ENCODE measurements at places on chromosomes 3 and 15.

DNA sequence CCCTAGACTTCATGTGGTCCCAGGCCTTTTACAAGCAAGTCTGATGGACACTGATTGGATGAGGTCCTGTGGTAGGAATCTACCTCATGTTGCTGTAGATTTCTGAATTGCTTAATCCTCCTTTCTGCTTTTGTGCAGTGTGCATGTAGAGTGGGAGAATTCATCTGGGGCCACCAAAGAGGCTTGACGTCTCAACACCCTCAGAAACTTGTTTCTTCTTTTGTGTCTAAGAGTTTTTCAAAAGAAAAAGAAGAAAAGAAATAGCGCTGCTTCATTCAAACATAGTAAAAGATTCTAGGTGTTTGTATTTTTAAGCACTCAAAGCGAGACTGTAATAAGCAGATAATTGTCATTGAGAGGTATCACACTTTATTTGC is 46.2 kb downstream of the NR1D2 start:
- no peak for DNase-seq

- DNase-seq: no peak
These were observed 14.1 kb upstream of the CTXND1 start for GRCh38 chr15:80266113-80266512.

DNA sequence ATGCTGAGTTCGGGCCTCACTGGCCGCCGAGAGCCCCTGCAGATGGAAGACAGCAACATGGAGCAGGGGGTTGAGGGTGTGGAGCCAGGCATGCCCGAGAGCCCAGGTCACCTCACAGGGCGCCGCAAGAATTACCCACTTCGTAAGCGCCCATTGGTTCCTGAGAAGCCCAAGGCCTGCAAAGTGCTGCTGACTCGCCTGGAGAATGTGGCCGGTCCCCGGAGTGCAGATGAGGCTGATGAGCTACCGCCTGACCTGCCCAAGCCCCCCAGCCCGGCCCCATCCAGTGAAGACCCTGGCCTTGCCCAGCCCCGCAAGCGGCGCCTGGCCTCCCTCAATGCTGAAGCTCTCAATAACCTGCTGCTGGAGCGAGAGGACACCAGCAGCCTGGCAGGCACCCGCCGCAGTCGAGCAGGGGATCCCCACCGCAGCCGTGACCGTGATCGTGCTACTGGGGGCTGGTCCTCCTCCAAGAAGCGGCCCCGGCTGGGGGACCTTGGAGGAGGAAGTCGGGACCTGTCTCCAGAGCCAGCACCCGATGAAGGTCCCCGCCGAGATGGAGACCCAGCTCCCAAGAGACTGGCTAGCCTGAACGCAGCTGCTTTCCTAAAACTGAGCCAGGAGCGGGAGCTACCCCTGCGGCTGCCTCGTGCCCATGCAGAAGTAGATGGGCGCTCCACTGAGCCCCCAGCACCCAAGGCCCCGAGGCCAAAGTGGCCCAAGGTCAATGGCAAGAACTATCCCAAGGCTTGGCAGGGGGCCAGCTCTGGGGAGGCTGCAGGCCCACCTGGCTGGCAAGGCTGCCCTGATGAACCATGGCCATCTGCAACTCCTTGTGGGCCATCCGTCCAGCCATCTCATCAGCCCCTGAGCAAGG is 12.1 kb upstream of the CHST14 start:
- no peak for DNase-seq

DNA sequence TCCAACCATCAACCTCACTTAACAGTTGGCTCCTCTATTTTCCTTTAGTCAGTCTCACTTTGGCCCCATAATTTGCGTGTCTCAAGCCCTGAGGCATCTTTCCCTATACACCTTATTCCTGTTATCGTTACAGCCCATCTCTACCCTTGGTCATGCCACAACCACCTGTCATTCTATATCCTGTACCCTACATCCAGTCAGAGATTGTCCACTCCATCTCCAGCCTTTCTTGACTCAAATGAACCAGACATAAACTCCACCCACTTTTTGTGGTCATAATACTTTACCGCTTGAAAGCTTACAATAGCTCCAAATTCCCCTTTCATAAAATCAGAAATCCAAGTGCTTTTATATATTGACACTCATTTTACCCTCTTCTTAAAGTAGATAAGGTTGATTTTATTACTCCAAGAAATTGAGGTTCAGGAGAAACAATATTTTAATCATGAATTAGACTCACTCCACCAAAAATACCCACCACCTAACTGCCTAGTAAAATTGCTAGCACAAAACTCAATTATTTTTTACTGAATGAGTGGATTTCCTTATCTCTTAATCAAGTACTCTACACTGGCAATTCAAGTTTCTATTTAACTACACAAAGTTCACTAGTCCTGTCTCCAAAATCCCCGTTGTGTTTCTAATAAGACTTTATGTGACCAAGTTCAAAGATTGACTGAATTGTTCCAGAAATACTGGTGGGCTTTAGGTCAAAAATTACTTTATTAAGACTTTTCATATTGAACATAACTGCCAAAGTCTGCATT is 9.1 kb downstream of the CCR4 start:
- DNase-seq: no peak

- DNase-seq: no peak
These were observed 13.9 kb downstream of the NR1I2 start for GRCh38 chr3:119795849-119796248.

GRCh38 chr3:143090486-143090885 is 29.1 kb upstream of the CHST2 start:
- DNase-seq: no peak

- DNase-seq: peak; percentile 60
These were observed 81.0 kb downstream of the CLDN11 start for GRCh38 chr3:170499562-170500156.

GRCh38 chr3:47849699-47850563 is 47.0 kb downstream of the DHX30 start:
- DNase-seq: no peak

GRCh38 chr3:4680227-4680691 is 187.1 kb downstream of the ITPR1 start:
- no peak for DNase-seq

DNA sequence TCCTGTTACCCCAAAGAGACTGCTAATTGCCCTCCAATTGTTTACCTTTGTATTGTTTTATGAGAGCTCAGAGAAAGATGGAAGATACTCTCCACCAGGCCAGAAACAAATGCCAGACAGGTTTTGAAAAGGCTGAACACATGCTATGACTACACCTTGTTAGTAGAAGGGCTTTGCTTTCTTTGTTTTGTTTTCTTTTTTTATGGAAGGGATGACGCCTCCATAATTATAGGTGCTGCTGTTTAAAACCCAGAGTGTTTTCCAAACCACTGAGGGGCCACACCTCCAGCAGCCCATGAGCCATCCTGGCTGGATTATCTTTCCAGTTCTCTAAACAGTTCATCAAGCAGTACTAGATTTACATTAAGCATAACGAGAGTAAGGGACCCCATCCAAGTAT is 5.6 kb upstream of the FOXP1 start:
- no peak for DNase-seq

GRCh38 chr15:98002419-98002818 is 41.9 kb downstream of the ARRDC4 start:
- DNase-seq: no peak

DNA sequence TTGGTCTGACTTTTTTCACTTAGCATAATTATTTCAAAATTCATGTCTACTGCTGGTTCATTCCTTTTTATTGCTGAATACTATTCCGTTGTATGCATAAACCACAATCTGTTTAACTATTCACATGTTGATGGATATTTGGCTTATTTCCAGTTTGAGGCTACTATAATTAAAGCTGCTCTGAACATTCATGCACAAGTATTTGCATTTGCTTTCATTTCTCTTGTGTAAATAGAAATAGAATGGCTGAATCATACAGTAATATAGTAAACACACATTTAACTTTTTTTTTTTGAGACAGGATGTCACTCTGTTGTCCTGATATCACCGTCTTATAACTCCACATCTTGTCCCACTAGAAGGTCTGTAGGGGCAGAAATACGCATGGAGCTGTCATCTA is 57.3 kb downstream of the NMNAT3 start:
- no peak for DNase-seq

DNA sequence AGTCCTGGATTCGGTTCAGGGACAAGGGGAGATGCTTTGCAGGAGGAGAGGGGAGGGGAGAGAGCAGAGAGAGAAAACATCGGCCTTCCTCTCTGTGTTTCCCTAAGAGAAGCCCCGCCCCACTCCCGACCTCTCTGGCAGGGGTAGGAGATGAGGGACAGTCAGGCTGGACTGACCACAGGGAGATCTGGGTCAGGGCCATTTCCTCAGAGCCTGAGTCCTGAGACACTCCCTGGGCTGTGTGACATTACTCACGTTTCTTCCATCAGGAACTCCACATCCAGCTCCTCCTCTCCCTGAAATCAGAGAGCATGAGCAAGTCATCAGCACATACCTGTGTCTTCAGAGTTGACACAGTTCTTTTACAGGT is 9.1 kb downstream of the PLA2G4D start:
- DNase-seq: no peak

DNA sequence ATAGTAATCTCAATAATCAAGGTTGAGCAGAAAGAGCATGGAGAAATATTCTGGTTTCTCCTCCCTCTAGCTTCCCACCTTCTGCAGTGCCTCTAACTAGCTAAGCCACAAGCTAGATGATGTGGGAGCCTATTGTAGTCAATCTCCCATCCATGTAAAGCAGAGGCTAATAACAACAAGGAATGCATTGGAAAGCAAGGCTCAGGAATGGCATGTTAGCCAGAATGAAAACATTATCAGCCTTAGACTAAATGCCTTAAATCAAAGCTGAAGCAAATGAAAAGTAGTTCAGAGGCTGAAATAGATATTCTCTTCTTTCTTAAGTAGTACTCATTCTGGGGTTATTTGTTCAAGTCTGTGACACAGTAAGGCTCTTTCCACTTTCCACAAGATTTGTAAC is 350.3 kb upstream of the DPPA4 start:
- no peak for DNase-seq

GRCh38 chr3:106204160-106204868 is 335.5 kb upstream of the CBLB start:
- DNase-seq: no peak

DNA sequence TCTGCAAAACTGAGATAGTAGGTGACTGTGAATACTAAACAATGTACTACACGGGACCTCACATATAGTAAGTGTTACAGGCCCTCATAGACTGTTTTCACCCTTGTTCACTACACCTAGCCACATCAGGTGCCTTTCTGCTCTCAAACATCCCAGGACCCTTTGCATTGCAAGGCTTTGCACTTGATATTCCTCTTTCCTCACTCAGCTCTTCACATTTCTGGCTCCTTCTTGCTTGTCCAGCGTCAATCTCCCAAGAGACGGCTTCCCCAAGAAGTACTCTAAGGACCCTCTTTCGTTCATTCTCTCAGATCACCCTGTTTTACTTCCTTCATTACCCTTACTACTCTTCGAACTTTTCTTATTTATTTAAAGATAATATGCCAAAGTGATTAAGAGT is 10.0 kb downstream of the DENND4A start:
- no peak for DNase-seq

DNA sequence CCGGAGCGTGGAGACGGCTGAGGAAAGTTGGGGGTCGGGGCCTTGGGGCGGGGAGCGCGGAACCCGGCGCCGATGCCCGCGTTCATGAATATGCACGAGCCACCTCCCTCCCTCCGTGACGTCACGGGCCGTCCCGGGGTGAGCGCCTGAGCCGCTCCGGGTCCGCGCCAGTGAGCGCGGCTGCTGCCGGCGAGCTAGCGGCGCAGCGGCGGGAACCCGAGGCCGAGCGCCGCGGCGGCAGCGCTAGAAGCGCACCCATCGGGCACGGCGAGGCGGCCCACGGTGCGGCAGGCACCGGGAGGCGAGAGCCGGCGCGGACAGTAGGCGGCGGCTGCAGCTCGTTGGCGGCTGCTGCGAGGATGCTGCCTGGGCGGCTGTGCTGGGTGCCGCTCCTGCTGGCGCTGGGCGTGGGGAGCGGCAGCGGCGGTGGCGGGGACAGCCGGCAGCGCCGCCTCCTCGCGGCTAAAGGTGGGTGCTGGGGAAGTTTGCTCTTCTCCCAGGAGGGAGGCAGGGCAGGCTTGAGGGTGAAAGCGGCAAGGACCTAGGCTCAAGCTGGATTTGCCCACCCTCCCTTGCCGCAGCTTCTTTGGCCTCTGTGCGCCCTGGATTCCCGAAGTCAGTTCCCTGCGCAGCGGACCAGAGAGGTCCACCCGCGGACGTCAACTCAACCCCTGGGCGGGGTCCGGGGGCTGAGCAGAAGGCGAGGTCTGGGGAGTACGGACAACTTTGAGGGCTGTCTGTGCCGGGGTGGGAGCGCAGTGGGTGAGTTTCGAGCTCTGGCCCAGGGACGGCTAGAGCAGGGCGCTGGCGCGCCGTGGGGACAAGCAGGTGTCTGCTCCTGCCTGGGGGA is at the start of gene CLSTN2:
Gene CLSTN2 (plus strand): TSS at position 170 of the 850 bp plus-strand sequence.
- peak; percentile 61 for DNase-seq

DNA sequence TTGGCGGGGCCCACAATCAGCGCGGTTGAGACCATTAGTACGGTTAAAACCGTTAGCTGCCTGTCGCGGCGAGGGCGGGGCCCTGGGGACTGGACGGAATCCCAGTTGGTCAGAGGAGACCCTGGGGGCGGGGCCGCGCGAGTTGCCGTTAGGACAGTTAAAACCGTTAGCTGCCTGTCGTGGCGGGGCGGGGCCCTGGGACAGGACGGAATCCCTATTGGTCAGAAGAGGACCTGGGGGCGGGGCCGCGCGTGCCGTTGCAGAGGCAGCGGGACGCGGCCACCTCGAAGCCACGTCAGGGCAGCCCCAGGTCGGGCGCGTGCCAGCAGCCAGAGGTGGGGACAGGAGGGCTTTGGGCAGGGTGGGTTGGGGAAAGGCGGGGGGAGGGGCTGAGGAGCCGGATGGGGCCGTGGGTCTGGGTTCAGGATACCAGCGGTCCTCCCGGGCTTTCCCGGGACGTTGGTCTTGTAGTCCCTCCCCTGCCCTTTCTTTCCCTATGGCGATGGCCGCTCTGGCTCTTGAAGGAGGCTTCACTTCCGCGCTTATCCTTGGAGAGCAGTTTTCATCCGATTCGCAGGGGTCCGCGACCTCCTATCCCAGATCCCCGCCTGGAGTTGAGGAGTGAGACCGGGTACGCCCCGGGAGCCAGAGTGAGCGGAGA is 28.0 kb downstream of the KLHDC8B start:
- DNase-seq: peak; percentile 23

- DNase-seq: no peak
These were observed 452 bp downstream of the BBX start for GRCh38 chr3:107523289-107523538.

DNA sequence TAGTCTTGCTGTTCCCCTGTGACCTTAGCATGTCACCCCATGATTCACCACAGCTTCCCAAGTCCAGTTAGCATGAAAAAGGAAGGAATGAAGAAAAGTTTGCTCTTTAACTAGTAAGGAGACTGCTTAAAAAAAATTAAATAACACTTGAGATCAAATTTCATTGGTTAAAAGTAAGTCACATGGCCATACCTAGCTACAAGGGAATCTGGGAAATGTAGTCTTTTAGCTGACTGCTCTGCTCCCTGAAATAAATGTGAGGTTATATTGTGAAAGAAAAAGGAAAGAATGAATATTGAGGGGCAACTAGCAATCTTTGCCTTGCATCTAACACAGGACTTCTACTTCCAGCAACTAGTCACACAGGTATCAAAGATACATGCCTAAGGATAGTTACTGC is 84.7 kb upstream of the LRRN1 start:
- DNase-seq: no peak

DNA sequence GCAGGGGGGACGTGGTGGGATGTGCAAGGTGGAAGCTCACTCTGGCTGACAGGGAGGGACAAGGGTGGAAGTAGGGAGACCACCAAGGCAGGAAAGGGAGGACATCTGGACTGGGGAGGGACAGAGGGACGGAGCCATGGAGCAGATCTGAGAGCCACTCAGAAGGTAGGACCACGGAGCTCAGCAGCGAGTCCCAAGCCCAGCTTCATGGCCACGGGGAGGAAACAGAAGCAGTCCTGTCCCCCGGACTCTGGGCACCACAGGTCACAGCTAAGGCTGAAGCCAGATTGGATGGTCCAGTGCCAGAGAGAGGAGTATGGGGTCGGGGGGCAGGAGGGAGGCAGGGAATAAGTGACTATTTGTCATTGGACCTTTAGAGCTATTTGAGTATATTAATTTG is 220.1 kb downstream of the TBC1D2B start:
- DNase-seq: no peak

Data from GM13976 (cell line).